MV-4-11 (cell line): ENCODE measurements at places on chromosomes 1 and 21.
A peak's percentile ranks its signal among the peaks of the same experiment; 100 is the strongest.

- DNase-seq = no peak
Measured at GRCh38 chr1:3847081-3847480, 9.9 kb downstream of the CEP104 start.

DNA sequence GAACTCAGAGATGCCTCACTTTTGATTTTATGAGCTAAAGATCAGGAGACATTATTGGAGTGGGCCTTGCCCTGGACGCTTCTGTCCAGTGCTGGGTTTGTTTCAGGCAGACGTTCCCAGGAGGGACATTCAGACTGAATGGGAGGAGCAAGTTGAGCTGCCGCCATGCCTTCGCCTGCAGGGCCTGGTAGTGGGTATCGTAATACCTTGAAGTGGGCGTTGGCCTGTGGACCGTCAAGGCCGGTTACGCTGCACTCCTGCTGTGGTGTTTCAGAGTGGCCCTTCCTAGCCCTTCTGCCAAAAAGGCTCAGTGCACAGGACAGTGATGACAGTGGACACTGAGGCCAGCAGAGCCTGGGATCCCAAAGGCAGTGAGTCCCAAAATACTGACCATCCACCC is 1.6 kb downstream of the FAM3B start:
- no peak for DNase-seq

DNA sequence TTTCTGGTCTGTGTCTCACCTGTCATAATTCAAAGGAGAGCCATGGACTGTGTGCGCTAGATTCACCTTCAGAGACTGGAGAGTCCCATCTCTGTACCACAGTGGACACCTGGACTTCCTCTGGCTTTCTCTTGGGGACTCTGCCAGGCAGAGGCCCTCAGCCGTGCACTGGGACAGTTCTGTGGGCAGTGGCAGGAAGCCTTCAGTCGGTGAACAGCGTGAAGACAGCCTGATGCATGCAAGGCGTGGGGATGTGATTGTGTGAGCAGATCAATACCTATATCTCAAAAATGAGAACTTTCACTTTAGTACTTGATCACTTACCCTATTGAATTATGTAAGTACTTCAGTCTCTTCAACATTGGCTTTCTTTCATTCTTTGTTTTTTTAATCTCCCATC is 245.3 kb downstream of the DISC1 start:
- no peak for DNase-seq

- peak; percentile 73 for DNase-seq
Measured at GRCh38 chr1:234500269-234500668, 21.3 kb upstream of the TARBP1 start.

DNA sequence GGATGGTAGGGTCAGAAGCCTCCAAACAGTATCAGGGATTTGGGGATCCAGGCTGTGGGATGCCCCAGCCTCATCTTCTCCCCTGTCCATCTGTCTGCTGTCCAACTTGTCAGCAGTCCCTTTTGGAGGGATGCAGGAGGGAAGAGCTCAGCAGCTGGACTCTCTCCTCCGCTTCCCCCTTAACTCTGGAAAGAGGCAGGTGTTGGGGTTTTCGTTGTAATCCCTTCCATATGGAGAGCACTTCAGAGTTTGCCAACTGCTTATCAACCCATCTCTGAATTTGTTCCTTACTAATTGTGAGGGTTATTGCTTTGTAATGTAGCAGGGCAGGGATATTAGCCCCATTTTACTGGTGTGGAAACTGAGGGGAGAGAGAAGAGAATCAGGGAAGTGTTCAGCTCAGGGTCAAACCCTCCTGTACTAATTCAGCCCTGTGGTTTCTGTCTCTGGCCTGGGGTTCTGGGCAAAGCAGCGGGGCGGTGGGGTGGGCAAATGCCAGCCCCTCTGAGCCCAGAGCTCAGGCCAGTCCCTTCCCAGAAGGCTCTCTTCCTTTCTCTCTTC is 3.2 kb downstream of the CITED4 start:
- DNase-seq = no peak

DNA sequence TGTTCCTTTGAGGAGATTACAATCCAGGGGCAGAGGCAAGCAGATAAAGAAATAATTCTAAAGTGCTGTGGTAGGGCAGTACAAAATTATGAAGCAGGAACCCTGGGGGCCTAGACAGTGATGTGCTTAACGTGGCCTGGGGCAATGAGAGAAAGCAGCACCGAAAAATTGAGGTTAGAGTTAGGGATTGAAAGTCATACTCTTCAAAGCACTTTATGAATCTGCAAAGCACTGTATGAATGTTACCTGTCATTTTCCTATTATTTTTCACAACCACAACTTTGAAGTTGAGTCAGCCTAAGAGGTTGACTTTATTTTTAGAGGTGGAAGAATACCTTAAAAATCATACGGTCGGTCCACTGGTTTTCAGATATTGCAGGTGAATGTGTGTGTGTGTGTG is 183.4 kb upstream of the NFIA start:
- no peak for DNase-seq

GRCh38 chr1:213050745-213051126 is 305 bp upstream of the RPS6KC1 start:
- DNase-seq = no peak

- DNase-seq = no peak
Measured at GRCh38 chr1:181412746-181413145, 70.6 kb upstream of the CACNA1E start.

GRCh38 chr1:41454406-41454805 is 30.1 kb downstream of the EDN2 start:
- no peak for DNase-seq

DNA sequence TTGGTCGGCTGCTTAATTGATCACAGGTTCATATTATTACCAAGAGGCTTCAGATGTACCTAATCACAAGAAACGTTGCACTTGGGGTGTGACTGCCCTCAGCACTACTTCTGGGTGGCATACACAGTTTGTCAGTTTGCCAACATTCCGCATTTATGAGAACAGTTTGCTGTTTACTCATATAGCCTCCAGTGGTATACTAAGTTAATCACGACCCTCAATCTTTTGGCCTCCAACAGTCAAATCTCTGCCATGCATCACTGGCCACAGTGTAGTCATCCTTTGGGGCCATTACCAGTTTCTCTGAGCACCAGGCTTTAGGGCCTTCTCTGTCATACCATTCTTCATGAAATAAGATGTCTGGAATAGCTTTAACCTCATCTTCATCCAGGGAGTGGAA is 62.8 kb upstream of the BCL9 start:
- DNase-seq = no peak
